ENCODE measurements at places on chromosomes 5 and 9. TPM values are rescaled to one million over a fixed set of nuclear protein-coding genes. Genes with fewer than 3 reads are reported as not detected.
A peak's percentile ranks its signal among the peaks of the same experiment; 100 is the strongest.

FRMD3 gene
- 14.1 TPM for total RNA-seq

DNA sequence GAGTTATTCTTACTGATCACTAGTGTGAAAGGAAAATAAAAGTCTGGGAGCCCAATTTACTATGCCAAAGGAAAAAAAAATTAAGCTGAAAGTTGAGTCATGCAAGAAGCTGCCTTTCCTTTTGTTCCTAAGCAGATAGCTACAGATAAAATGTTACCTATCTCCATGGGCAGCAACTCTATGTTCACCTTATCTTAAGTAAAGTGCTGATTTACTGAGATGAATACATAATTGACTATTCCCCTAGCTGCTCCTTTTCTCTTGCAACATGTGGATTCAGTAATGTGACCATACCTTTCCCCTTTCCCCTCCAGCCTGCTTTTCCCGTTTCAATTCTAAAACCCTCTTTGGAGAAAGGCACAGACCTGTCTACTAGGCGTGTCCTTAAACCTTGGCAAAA is 62.7 kb upstream of the NR5A1 start:
- H3K4me1 ChIP-seq = no peaks in the 10 kb centered on the region
- DNase-seq = no peak
- no peak overlapping the region for H3K4me3 ChIP-seq
- no peaks in the 10 kb centered on the region for H3K27me3 ChIP-seq

DNA sequence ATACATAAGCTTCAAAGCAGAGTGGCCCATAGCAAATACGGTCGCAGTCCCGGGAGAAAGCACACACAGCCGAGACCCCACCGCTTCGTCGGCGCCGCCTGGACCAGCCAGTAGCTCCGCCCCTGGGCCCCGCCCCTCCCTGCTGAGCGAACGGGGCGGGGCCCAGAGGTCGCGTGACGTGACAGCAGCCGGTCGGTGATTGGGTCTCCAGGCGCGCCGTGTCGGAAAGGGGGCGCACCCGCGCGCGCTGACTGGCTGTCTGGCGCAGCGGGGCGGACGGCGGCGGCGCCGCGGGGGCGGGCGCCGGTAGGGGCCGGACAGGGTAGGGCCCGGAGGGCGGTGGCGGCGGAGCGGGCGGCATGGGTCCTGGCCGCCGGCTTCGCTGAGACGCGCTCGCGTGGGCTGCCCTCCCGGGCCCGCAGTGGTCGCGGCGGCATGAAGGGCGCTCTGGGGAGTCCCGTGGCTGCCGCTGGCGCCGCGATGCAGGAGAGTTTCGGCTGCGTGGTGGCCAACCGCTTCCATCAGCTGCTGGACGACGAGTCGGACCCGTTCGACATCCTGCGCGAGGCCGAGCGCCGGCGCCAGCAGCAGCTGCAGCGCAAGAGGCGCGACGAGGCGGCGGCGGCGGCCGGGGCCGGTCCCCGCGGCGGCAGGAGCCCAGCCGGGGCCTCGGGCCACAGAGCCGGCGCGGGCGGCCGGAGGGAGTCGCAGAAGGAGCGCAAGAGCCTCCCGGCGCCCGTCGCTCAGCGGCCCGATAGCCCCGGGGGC is at the start of gene HABP4:
Gene HABP4 (plus strand): TSS at position 325 of the 768 bp plus-strand sequence. CDS start 111 bp downstream, at position 436.
- H3K27me3 ChIP-seq = no peaks in the 10 kb centered on the region
- peak within 1 kb of the TSS; percentile 95 for H3K4me3 ChIP-seq
- H3K27ac ChIP-seq = peak within 1 kb of the TSS; percentile 81

DNA sequence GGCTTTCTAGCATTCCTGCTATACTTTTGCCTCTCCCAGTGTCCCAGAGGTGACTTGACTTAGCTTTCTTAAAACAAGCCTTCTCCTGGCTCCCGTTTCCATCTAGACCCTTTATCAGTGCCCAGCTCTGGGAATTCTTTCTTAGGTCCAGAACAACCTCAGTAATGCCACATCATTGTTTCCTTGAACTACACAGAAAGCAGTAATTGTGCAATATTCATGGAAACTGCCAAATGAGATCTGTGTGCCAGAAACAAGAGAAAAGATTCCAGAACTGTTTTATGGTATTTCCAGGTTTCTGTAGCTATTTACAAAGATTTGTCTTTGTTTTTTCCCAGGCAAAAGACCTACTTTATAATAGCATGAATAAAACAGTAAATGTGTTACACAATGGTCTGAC is 391.3 kb downstream of the SLCO4C1 start:
- H3K27me3 ChIP-seq = no peaks in the 10 kb centered on the region
- no peak overlapping the region for H3K27ac ChIP-seq
- DNase-seq = no peak
- no peak overlapping the region for H3K4me3 ChIP-seq
- no peaks in the 10 kb centered on the region for H3K4me1 ChIP-seq
